ENCODE measurements at places on chromosomes 2 and 18. TPM values are rescaled to one million over a fixed set of nuclear protein-coding genes. Genes with fewer than 3 reads are reported as not detected.

The EML6 gene
- total RNA-seq, result 338 TPM

The ECEL1 gene
- total RNA-seq, result not detected

The TCF7L1 gene
- not detected for total RNA-seq

The LYPD1 gene
- total RNA-seq, result 1.4 TPM

The COL6A3 gene
- not detected for total RNA-seq

The TRIB2 gene
- 26.0 TPM for total RNA-seq

The SERPINB7 gene
- total RNA-seq, result not detected

The TRPM8 gene
- not detected for total RNA-seq

The SPRED2 gene
- total RNA-seq, result 41.9 TPM

The SAG gene
- not detected for total RNA-seq

The POTEI gene
- total RNA-seq, result 0.44 TPM

The SULT1C4 gene
- total RNA-seq, result not detected

The SLC38A11 gene
- total RNA-seq, result not detected

The RTTN gene
- 19.8 TPM for total RNA-seq

Measured in OCI-LY7 (cell line).